ENCODE measurements at places on chromosomes 7 and 10.

DNA sequence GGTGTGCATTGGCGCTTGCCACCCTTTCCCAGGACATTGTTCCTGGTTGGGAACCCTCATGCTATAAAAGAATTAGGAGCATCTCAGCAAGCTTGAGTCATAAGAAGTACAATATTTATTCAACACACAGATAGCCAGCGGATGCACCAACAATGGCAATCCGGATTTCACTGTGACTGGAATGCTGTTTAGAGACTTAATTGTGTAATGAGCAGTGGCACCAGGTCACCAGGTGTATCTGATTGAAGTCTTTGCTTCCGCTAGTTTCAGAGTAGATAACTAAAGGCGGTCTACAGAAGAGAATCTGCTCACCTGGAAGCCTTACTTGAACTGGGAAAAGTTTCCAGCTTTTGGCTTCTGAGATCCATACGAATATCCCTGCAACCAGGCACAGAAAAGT, 772.3 kb upstream of the GHITM start:
- no peak for DNase-seq

DNA sequence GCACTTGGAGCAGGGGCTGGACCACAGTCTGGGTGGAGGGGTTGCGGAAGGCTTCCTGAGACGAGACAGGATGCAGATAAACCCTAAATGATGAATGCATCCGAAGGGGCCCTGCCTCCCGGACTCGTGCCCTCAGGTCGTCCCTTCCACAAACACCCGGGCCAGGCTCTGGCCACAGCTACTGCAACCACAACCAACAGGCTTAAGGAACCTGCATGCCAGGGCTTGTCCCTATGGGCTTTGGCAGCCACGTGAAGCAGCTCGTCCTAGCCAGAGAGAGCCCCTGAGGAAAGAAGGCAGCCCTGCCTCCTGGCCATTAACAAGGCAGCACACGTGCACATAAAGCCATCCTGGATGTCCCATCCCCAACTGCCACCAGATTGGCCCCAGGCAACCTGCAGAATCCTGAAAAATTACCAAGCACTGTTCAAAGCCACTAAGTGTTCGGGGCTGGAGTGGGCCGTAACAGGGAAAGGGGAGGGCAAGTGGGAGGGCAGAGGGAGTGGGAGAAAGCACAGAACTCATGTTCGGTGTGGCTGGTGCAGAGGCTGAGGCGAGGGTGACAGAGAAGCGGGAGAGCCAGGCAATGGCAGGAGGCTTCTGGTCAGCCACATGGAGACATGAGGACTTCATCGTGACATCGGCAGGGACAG, 62.7 kb downstream of the MAD1L1 start:
- DNase-seq: no peak

DNA sequence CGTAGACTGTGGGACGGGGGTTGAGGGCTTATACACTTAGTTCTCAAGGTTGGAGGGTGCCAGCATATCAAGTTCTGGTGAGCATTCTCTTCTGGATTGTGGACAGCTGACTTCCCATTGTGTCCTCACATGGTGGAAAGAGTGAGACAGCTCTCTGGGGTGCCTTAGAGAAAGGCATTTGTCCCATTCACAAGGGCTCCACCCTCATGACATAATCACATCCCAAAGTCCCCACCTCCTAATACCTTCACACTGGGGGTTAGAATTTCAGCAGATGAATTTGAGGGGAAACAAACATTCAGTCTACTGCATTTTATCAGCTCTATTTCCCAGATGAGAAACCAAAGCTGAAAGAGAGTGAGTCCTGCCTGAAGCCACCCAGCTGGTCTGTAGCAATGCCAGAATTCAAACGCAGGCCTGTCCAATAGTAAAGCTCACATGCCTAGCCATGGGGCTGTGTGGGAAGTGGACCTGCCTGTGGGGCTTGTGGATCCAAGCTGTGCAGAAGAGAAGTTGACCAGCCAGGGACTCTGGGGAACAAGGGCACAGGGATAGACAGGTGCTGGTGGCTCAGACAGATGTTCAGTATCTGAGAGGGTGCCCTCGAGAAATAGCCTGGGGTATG, 34.9 kb upstream of the LOXL4 start:
- peak; percentile 56 for DNase-seq

DNA sequence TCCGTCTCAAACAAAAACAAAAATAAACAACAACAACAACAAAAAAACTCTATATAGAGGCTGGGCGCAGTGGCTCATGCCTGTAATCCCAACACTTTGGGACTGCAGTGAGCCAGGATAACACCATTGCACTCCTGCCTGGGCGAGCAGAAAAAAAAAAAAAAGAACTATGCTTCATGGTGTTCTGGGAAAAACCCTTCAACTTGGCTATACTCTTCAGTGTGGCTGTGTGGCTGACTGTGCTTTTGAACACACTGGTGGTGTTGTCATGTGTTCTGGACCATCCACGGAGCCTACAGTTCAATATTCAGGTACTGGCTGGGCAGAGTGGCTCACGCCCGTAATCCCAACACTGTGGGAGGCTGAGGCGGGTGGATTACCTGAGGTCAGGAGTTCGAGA, 26.5 kb downstream of the SNX8 start:
- no peak for DNase-seq

DNA sequence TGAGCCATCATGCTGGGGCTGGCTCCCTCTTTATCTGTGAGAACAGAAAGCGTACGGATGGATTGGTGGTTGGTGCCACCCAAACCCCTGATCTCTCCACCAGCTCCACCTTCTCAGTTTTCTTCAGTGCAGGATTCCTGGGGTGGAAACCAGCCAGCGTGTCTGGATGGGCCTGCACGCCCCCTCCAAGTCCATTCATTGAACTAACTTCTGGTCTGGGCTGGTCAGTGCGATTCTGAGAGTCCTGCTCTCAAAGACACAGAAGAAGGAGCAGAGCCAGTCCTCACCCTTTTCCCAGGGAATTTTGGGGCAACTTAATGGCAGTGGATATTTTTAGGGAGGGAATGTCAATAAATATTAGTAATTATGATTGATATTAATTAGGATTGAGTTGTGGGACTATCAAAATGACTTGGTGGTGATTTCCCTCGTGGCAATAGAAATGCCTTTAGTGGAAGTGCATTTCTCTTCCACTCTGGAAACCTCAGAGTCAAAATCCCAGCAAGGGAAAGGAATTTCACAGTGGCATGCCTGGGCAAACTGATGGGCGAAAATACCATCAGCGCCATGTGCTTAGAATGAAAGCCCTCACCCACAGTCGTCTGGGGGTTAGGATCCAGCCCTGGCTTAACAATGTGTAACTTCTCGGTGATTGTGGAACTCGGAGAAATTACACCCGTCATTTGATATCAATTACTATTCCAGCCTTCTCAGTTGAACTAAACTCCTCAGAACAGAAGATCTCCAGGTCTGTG, 69.3 kb upstream of the EEPD1 start:
- no peak for DNase-seq

GRCh38 chr10:80104066-80104926, 25.8 kb downstream of the TMEM254 start:
- peak; percentile 94 for DNase-seq

GRCh38 chr7:79159040-79159664, 294.3 kb downstream of the MAGI2 start:
- DNase-seq: no peak

GRCh38 chr7:36051501-36051900, 101.6 kb upstream of the EEPD1 start:
- no peak for DNase-seq
